CD4-positive, alpha-beta T cell treated with Interleukin-4 for 1 hour (primary cell): ENCODE measurements at places on chromosomes 6 and 20.

- DNase-seq = no peak
Observed at GRCh38 chr6:135062735-135063134, 8.1 kb upstream of the HBS1L start.

- DNase-seq = no peak
Observed at GRCh38 chr20:16955462-16955861, 207.3 kb downstream of the OTOR start.

GRCh38 chr6:163943607-163944385, 529.3 kb downstream of the QKI start:
- no peak for DNase-seq

GRCh38 chr6:156884306-156884705, 107.1 kb downstream of the ARID1B start:
- no peak for DNase-seq

- DNase-seq = no peak
Observed at GRCh38 chr6:49634836-49635218, 1.8 kb downstream of the RHAG start.

DNA sequence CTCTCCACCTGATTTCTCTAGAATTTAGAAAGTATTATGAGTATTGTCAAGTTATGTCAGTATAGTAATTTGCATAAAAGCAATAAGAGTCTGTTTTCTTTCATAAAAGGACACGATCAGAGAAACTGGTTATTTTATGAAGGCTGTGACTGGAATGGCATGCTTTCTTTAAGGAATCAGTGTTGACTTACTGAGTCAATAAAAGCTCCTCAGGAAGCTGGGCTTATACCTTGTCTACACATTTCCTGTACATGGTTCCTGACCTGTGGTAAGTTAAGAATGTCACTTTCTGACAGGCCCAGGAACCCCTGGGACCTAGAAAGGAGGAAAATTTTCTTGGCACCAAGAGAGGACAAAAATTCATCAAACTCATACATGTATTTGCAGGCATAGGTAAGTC, 1224.0 kb upstream of the ADGRB3 start:
- DNase-seq = no peak

DNA sequence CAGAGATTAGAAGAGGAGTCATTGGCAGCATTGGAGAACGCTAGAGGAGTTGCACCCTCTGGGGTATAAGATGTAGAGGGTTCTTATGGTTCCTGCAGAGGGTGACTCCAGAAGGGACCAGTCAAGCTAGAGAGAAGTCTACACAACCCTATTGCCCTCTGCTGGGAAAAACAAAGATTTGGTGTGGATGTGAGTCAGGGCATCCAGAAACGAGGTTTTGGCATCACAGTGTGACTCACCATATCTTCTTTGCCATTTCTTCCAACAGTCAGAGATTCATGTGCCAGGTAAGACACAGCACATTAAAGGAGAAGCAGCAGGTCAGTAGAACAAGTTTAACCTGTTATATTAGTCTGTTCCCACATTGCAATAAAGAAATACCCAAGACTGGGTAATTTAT, 598.8 kb downstream of the MAFB start:
- DNase-seq = no peak

- no peak for DNase-seq
Observed at GRCh38 chr6:56043761-56044160, 168.4 kb upstream of the BMP5 start.

DNA sequence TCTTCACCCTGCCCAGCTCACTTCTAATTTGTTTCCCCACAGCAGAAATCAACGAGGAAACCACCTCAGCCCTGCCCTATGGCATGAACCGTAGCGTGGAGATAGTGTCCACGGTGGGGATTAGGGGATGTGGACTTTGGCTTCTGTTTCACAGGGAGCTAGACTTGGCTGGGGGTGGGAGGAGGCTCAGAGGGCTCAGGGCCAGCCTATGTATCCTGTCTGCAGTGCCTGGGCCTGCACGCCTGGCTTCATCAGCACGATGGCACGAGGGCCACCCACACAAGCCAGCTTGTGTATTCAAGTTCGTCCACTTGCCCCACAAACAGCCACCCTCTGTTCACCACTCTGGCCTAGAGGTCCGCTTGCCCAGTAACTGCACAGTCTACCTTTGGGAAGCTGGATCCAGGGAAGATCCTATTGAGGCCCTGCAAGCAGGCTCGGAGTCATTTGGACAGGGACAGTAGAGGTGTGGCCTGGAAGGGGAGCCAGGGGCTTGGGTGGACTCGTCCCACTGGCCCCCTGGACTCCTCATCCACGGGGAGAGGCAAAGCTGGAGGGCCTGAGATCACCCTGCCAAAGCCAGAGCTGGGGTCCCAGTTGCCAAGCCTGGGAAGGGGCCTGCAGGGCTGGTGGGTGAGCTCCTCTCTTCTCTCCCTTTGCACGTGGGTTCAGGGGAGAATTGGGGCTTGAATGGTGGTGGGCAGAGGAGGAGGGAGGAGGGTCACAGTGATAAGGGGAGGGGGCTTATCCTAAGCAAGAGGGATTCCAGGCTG, 38.0 kb upstream of the FAM83D start:
- DNase-seq = no peak

DNA sequence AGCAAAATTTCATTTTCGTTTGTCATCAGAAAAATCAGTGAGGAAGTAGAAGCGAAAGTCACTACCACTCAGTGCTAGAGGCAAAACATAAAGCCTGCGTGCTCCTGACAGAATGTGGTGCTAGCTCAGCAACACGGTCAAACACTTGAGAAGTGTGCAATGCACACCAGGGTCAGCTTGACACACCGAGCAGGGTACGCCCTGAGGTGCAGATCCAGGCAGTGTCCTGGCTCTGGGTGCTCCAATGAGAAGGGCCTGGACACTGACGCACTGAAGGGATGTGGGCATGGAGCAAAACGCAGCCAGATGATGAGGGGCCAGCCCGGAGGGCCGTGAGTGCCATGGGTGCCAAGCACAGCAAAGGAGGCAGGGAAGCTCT, 5.9 kb downstream of the RNASET2 start:
- DNase-seq = no peak

DNA sequence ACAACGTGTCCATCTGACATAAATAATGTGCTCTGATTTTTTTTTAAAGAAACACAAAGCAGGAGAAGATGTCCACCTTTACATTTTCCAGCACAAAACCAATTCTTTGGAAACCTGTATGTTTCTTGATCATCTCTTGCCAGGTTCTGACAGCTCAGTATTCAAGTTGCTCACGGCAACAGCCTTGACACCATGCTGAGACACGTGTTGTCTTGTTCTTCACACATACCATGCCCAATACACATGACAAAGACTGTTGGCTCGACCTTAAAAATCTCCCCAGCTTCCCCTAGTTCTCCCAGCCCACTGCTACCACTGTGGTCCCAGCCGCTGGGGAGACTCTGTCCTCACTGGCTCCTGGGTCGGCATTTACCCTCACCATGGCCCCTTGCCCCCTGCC, 518.9 kb downstream of the PREX1 start:
- DNase-seq = no peak

GRCh38 chr6:159467473-159468041, 225.5 kb downstream of the SOD2 start:
- no peak for DNase-seq

DNA sequence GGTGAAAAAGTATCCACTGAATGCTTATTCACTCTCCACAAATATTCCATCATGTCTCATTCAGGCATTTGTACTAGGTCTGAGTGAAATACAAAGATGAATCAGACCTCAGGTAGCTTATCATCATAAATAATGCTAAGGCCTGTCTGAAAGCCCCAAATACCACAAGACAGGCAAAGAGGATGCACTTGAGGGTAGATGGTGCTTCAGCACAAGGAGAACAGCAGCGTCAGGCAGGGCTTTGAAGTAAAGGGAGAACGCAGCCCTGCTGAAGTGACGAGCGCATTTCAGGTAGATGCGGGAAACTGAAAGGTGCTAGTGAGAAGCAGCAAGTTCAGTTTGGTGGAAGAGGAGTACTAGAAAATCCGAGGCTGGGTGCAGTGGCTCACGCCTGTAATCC, 38.7 kb downstream of the MAP3K5 start:
- DNase-seq = peak; percentile 67

GRCh38 chr6:66307490-66307889, 600.5 kb upstream of the EYS start:
- DNase-seq = no peak

DNA sequence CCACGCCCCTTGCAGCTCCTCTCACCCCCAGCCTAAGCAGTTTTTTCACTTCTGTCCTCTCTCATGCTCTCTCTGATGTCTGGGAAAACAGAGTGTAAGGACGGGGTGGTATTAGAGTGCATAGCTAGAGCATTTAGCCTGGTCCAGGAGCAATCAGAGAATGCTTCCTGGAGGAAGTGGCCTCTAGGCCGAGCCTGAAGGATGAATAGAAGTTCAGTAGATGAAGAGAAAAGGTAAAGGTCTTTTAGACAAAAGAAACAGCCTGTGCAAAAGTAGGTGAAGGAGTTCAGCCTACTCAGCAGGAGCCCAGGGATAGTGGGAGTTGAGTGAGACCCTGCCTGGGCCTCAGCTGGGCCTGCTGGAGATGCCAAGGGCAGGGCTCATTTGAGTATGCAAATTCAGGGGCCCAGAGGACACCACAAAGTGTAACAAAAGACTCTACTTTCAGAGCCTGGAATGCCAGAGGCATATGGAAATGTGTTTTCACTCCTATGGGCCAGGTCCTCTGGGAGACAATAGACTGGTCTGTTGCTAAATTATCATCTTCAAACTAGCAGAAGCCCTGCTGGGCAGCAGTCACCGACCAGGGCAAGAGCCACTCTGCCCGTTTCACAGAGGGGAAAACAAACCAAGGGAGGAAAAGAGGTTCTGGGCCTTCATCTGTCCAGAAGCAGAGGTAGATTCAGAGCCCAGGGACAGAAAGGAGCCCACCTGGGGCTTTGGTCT, 19.7 kb upstream of the TM9SF4 start:
- DNase-seq = no peak

- no peak for DNase-seq
Observed at GRCh38 chr6:9250852-9251251, 815.5 kb upstream of the SLC35B3 start.
